ENCODE measurements at places on chromosomes 6 and 20. TPM values are rescaled to one million over a fixed set of nuclear protein-coding genes. Genes with fewer than 3 reads are reported as not detected.

- no peak for DNase-seq
Observed at GRCh38 chr6:118344014-118344670, 204.0 kb upstream of the PLN start.

- no peak for DNase-seq
Observed at GRCh38 chr6:130908188-130908587, 81.0 kb downstream of the SMLR1 start.

DNA sequence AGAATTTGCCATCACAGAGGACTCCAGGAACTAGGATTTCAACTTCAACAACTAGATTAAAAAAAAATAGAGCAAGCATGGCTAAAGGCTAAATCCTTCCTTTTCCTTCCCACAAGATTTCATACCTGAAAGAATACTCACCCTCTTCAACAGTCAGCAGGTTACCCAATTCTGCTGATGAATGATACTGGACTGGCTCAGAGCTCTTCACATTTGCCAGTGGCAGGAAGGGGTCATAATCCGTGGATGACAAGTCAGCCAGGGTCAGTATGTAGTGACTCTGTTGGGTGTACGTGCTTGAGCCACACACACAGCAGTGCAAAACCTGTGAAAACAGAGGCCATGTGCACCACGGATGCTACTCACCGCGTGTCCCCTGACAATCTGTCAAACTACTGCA, 152.9 kb downstream of the INSM1 start:
- DNase-seq, result no peak

GRCh38 chr6:98590997-98591396, 243.4 kb upstream of the POU3F2 start:
- DNase-seq, result no peak

DNA sequence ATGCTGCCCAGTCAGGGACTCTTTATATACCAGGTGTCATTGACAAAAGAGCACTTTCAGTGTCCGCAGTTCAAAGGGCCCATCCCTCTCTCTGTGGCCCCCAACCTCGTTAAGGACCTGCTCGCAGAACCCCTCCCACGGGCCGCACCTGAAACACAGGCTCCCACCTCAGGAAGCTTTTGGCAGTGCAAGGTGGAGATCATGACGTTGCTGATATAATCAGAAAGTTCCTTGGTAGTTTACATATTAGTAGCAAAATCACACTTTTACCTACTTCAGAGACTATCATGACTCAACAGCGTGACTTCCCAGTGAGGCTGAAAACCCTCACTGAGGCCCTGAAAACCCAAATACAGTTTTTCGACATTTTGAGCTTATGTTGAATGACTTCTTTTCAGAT, 4.1 kb downstream of the TTLL2 start:
- no peak for DNase-seq

- DNase-seq, result peak; percentile 40
Observed at GRCh38 chr20:36446557-36446956, 94.8 kb upstream of the MYL9 start.

DNA sequence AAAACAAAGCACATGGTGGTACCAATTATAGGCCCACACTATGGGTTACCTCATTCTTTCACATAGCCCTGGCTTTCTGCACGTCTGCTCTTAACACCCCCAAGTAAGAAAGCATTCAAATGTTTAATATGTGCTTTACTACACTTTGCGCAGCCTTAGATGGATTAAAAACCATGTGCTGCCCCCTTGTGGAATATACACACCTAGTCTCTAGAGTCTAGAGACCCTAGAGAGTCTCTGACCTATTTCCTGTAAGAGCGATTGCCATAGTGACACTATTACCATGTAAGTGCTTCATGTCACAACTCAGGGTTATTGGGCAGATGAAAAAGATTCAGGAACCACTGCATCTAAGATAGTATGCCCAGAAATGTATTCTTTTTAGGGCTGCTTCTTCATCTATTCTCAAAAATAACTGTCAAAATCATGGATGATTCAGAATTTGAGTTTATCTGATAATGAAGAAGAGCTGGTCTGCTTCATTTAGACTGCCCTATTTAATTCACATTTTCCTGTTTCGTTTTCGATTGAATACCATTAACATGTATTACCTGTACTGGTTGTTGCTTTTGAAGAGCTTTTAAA, 186.3 kb downstream of the ADGB start:
- DNase-seq, result no peak

- no peak for DNase-seq
Observed at GRCh38 chr20:46135856-46136633, 17.9 kb downstream of the CD40 start.

- DNase-seq, result no peak
Observed at GRCh38 chr6:148620579-148621298, 126.1 kb upstream of the UST start.

- peak; percentile 82 for DNase-seq
Observed at GRCh38 chr20:44642203-44643153, 9.0 kb downstream of the ADA start.

GRCh38 chr6:97812940-97813339, 529.9 kb upstream of the MMS22L start:
- no peak for DNase-seq

DNA sequence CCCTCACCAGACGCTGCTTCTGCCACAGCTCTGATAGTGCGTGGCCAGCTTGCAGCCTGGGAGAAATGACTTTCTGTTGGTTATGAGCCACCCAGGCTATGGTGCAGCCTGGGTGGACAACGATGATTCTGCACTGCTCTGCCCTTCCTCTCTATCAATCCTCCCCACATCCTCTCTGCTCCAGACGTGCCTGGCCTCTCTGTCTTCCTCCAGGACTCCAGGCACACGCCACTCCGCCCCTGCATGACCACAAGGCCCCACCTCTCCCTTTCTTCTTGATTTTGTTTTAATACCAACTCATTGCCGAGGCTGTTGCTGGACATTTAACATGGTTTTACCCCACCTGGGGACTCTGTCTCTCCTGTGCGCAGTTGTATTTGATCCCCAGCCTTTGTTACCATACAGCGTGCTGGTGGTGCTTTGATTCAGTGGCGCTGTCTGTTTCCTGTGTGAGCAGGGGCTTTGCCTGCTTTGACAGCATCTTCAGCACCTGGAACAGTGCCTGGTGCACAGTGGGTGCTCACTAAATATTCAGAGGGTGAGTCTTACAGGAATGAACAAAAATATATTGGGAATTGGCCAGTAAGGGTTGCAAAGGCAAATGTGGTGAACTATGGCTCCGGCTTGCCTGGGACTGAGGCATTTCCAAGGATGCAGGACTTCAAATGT, 280.9 kb downstream of the CDH26 start:
- no peak for DNase-seq

GRCh38 chr6:129117355-129117754, 234.4 kb downstream of the LAMA2 start:
- DNase-seq, result no peak

DNA sequence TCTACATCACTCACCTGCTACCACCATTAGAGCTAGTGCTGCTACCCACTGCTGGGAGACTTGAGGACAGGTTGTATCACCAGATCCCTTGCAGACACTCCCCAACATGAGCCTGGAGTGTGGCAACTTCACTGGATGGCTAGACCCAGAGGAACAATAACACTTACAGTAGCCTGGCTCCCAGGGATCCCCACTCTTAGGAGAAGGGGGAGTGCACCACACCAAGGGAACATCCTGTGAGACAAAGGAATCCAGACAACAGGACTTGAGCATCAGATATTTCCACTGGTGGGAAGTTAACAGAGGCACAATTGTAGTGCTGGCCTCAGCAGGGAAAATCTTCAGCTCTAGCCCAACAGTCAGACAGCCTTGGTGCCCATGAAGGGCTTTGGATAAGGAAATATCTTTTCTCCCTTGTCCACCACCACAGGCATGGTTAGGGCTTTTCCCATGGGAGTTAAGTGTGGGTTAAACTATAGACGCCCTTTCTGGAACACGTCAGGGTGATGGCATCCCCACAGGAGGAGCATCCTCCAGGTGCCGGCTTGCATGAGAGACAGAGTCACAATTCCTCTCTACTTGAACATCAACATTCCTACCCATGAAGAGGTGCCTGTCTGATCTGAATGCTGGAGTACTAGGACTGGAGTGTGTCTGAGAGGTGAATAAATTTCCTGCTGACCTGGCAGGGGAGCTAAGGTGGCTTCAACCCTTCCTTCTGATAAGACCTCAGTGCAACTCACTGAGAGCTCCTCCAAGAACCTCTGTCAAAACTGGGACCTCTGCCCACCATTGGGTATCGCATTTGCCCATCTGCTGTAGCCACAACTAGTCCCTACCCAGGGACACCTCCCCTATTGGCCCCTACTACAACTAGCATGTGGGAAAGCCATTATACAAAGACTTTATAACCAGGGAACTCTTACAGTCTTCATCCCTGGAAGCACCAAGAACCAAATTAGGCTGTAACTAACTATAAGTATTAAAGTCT, 55.4 kb upstream of the SIRPG start:
- DNase-seq, result no peak

- DNase-seq, result no peak
Observed at GRCh38 chr20:9122571-9122970, 53.7 kb downstream of the PLCB4 start.

- no peak for DNase-seq
Observed at GRCh38 chr6:107082045-107082444, 33.3 kb downstream of the BEND3 start.

- DNase-seq, result no peak
Observed at GRCh38 chr20:1364106-1364505, 28.7 kb downstream of the FKBP1A start.

DNA sequence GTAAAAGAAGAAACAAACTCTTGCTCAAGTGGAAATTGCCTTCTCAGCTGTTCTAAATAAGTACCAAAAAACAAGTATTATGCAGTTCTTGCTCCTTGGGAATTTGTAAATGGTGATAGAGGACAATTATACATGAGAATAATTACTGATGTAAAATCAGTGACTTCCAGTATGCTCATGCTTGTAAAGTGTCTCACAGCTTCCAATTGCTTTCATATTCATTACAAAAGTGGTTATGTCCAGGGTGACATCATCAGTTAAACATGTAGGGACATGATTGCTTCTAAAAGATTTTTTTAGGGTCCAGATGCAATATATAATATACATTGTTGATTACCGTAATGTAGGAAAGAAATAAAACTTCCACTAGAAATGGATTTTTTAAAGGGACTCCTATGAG, 122.8 kb upstream of the B3GAT2 start:
- no peak for DNase-seq

DNA sequence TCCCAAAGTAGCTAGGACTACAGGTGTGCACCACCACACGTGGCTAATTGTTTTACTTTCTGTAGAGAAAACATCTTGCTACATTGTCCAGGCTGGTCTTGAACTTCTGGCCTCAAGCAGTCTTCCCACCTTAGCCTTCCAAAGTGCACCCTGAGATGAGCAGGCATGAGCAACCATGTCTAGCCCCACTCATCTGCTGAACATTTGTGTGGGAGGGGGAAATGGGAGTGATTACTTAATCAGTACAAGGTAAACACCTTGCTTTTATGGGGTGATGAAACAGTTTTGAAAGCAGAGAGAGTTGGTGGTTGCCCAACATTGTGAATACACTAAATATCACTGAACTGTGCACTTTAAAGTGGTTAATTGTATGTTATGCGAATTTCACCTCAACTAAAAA, 5.3 kb downstream of the APMAP start:
- no peak for DNase-seq

- no peak for DNase-seq
Observed at GRCh38 chr6:3032986-3033385, 33.3 kb downstream of the NQO2 start.

DNA sequence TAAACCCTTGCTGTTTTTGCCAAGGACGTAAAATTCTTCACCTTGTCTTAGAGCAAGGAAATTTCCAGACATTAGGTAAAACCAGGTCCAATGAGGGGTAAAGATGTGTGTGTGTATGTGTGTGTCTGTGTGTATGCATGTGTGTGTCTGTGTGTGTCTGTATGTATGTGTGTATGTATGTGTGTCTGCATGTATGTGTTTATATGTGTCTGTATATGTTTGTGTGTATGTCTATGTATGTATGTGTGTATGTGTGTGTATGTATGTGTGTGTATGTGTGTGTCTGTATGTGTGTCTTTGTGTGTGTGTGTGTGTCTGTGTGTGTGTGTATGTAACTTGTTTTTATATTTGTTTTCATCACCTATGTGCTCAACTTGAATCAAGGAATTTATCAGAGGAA, 373.7 kb downstream of the TAF4 start:
- DNase-seq, result no peak

- DNase-seq, result no peak
Observed at GRCh38 chr6:34673064-34673463, 23.5 kb downstream of the ILRUN start.

DNA sequence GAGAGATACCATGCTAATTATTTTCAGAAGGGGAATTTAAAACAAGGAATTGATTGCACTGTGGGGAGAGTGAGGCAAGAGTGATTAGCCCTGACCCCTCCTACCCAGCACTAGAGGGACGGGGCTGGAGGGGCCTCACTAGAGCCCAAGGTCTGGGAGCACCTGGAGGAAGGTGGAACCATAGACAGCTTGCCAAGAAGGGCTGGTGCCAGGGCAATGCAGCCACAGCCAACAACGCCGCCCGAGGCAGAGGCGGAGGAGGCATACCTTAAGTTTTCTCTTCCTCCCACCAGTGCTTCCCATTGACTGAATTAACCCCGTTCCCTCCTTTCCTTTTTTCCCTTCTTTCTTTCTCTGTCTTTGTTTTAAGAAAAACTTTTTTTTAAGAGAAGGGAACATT, 40.0 kb downstream of the IYD start:
- DNase-seq, result no peak

DNA sequence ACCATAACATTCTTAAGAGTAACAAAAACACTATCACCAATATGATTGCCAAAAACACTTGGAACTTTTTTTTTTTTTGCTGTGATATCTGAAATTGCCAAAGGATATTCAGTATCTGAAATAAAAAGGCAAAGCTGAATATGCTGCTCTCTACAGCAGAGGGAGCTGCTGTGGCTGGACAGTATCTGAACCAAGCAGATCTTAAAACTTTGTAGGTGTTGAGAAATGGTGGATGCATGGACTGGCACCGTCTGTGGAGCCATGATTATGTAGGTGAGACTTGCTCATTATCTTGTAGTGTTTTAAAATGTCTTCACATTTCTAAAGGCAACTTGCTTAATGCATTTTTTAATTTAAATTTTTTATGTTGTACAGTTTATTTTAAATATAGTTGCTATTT, 9.2 kb downstream of the PDCD2 start:
- no peak for DNase-seq

- DNase-seq, result peak; percentile 60
Observed at GRCh38 chr6:163837691-163838431, 423.3 kb downstream of the QKI start.

Gene SNRPB
- total RNA-seq, result 49.5 TPM

Gene GNRH2
- total RNA-seq, result 0.79 TPM

Gene KIAA0408
- 3.8 TPM for total RNA-seq

Gene BCAS1
- total RNA-seq, result not detected

Gene EBF4
- total RNA-seq, result 13.5 TPM

Gene COL19A1
- 4.4 TPM for total RNA-seq

Gene LBP
- total RNA-seq, result 0.42 TPM

Gene LHFPL5
- total RNA-seq, result not detected

Gene MROH8
- 6.9 TPM for total RNA-seq

Gene RBPJL
- total RNA-seq, result not detected

Gene POM121L2
- not detected for total RNA-seq

Gene ATXN1
- 50.7 TPM for total RNA-seq

Gene GINS1
- 0.45 TPM for total RNA-seq
